ENCODE measurements at places on chromosomes 2 and 18.

DNA sequence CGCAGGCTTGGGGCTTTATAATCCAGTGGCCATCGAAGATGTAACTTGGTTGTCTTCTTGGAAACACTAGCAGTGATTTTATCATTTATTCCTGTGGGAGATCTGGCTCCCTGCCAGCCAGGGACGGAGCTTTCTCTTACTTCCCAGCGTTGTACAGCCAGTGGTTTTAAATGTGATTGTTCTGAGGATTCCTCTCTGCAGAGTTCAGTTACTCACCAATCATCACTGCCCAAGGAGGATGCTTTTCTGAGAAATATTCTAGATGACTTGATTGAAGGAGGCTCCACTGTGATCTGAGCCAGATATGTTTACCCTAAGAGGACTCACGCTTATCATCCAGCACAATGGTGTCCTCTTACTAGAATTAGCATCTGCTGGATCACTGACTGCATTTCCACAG is 744.3 kb downstream of the RNF144A start:
- no peak for DNase-seq

DNA sequence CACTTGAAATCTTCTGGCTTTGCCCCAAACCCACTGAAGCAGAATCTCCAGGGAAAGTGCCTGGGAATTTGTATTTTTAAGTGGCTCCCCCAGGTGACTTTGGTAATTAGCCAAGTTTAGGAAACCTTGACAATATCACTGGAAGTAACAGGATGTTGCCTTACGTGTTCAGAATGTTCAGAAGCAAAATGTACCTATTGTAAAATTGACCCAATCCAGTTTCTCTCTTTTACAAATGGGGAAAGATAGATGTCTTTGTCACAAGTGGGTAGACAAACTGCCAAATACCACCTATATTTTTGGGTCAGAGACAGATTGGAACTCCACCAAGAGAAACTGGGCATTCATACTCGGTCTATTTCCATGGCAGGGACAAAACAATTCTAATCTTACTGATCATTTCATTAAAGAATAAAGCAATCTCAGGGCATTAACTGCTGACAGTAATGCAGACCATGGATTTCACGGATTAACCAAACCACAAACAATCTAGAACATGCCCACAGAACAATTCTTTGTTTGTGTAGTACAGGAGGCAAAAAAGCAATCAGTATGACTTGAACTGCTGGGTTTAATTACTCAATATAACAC is 255.8 kb downstream of the ERBB4 start:
- DNase-seq = no peak

GRCh38 chr2:68726608-68727367 is 7.8 kb upstream of the ARHGAP25 start:
- DNase-seq = peak; percentile 58

DNA sequence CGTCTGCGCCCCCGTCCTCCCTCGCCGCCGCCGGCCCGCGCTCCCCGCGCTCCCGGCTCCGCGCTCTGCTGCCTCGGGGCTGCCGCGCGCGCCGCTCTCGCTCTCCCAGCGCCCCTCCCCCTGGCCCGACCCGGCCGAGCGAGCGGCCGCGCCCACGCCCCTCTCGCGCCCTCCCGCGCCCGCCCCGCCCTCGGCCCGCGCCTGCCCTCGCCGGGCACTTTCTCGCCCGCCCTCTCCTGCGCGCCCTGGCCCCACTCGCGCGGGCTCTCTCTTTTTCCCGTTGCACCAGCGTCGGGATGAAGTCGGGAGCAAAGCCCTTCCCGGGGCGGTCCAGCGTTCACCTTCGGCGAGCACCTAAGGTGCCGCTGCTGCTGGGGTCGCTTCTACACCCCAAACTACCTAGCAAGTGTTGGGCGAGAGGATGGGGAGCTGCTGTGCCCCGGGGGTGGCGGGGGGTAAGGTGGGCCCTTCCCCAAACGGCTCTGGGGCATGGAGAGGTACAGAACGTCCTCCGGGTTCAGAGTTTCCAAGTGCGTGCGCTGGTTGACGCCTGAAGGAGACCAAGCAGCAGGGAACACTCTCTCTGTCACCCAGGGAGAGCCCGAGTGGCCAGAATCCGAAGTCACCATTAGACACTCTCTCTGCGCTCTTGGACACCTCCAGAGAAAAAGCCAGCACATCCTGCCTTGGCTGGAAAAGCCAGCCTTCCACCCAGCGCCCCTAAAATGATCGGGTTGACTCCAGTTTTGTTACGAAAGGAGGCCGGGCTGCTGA is at the start of gene COLEC12:
Gene COLEC12, minus strand, starts transcription at position 70 of the 774 bp plus-strand sequence. CDS start 187 bp downstream, outside the sequence.
- no peak for DNase-seq

GRCh38 chr2:228917220-228917619 is 353.9 kb downstream of the PID1 start:
- no peak for DNase-seq

All from activated CD8-positive, alpha-beta memory T cell treated with anti-CD3 and anti-CD28 coated beads for 1 hour (primary cell).